Ammon's horn (tissue), 1 donor: ENCODE measurements at places on chromosomes 13 and 19.

GRCh38 chr19:36972571-36972970, 56.4 kb downstream of the ZNF568 start:
- DNase-seq = peak; percentile 1

DNA sequence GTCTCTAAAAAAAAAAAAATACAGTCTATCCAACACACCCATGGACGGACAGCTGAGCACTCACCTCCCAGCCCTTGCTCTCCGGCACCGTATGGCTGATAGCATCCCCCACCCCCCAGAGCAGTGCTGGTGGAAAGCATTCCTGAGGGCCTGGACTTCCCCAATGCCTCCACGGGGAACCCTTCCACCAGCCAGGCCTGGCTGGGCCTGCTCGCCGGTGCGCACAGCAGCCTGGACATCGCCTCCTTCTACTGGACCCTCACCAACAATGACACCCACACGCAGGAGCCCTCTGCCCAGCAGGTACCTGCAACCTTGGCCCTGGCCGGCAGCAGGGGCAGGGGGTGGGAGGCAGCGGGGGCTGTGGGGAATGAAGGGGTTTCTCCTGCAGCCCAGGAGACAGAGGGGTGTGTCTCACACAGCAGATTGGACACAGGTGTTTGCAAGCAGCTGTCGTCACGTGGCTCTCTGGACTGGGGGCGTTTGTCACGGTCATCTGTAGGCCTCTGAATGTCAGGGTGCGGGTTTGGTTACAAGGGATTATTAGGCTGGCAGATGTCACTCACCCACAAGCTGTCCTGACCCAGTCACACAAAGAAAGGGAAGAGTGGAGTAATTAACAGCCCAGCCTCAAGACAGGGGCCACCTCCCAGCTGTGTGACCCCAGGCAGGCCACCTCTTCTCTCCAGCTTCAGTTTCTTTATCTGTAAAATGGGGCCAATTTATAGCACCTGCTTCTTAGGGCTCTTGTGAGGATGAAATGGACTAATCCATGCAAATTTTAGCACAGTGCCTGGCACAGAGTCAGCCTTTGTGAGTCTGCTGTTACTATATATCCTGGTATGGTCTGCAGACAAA, 19.3 kb downstream of the PLD3 start:
- no peak for DNase-seq

- no peak for DNase-seq
Observed at GRCh38 chr13:94119360-94119936, 360.0 kb downstream of the DCT start.

GRCh38 chr13:90954605-90955195, 392.8 kb upstream of the MIR17HG start:
- DNase-seq = no peak

DNA sequence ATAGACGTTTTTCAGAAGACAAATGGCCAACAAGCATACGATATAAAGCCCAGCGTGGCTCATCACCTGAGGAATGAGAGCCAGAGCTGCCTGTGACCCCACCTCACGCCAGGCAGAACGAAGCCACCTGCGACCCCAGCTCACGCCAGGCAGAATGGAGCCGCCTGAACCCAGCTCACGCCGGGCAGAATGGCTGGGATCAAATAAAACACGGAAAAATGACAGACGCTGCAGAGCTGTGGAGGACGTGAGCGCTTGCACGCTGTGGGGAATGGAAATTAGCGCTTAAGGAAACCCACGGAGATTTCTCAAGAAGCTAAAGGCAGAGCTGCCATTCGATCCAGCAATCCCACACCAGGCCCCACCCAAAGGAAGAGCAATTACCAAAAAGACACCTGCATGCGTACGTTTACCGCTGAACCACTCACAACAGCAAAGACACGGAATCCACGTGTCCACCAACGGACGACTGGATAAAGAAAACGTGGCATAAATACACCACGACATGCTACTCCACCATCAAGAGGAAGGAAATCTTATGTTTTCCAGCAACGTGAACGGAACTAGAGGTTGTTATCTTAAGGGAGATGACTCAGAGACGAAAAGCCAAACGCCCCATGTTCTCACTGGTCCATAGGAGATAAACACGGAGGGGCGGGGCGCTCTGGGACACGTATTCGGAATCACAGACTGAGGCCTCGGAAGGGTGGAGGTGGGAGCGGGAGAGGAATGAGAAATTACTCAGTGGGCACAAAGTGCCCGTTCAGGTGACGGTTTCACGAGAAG, 30.7 kb upstream of the C13orf46 start:
- no peak for DNase-seq

- DNase-seq = no peak
Observed at GRCh38 chr13:110262508-110263291, 44.3 kb downstream of the COL4A1 start.

DNA sequence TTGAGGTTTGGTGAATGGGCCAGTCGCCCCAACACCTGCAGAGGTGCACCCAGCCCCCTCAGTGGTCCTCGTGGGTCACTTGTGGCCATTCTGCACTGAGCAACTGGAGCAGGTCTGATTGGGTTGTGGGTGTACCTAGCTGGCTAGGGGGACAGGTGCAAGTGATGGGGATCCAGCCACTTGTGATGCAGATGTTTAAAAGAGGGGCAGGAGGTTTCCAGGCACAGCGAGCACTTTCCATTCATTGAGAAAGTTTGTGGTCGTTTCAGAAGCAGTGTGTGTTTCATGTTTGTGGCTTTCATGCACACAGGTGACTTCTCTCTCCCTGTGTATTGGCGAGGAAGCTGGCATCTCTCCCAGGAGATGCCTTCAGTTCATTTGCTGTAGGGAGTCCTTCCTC, 34.7 kb downstream of the TSSK6 start:
- no peak for DNase-seq

DNA sequence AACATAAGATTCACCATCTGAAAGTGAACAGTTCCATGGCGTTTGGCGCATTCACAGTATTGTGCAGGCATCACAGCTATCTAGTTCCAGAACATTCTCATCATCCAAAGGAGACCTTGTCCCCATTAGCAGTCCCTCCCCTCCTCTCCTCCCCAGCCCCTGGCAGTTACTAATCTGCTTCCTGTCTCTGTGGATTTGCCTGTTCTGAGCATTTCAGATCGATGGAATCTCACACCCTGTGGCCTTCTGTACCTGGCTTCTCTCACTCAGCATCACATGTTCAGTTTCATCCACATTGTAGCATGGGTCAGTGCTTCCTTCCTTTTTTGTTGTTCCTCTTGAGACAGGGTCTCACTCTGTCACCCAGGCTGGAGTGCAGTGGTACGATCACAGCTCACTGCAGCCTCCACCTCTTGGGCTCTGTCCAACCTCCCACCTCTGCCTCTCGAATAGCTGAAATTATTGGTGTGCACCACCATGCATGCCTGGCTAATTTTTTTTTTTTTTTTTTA, 34.6 kb downstream of the CRTC1 start:
- no peak for DNase-seq

DNA sequence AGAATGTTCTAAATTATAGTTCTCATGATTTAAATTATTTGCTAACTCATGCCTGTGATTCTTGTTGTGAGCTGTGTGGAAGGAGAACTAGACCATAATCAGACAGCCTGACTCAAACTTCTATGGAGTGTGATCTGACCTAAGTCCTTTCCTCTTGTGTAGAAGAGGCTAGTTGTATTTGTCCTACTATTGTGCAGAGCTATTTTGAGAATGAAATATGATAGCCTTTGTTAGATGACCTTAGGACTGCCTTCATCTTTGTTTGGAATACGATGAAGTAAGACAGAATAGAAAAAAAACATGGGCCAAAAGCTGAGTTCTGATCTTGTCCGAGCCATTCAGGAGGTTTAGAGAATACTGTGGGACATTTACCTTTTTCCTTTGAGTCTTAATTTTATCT, 119.4 kb downstream of the STOML3 start:
- no peak for DNase-seq

GRCh38 chr13:80040196-80040980, 300.5 kb downstream of the SPRY2 start:
- DNase-seq = no peak

DNA sequence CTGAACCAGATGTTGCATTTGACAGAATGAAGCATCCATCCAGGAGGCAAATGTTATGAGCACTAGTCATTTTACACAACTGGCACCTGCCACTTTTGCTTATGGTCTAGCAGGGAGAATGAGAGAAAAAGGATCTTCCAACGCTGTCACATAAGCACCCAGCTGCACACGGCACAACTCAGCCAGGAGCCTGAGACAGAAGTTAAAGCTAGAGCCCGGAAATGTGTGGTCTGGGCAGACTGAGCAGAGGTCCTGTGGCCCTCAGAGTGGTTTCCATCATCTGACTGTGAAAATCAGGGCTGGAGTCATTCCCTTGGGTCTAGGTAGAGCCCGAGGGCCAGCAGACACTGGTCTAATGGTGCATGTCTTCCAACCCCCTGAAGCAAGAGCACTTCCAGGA, 78.4 kb upstream of the XPO4 start:
- no peak for DNase-seq

DNA sequence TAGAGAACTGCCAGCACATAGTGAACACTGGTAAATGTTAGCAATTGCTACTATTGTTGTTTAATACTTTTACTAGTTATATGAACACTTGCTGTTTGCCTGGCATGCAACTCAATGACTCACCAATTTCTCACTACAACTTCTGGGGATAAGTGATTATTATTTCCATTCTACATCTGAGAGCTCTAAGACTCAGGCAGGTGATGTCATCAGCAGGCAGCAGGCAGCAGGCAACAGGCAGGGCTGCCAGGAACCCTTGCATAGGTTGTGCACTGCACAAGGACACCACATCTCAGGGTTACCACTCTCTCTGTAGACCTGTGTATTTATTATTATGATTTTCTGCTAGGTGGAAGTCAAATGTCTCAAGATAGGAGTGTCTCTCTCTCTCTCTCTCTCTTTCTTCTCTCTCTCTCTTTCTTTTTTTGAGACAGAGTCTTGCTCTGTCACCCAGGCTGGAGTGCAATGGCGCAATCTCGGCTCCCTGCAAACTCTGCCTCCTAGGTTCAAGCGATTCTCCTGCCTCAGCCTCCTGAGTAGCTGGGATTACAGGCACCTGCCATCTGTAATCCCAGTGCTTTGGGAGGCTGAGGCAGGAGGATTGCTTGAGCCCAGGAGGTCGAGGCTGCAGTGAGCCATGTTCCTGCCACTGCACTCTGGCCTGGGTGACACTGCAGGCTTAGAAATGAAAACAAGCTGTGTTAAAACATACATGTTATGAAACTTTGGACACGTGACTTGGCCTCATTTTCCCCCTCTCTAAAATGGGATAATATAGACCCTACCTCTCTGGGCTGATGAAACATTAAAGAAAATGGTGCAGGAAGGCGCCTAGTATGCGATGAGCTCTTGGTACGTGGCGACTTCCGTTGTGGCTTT, 22.7 kb downstream of the HPN start:
- no peak for DNase-seq

GRCh38 chr13:63367522-63368198, 1952.0 kb upstream of the PCDH20 start:
- DNase-seq = no peak

GRCh38 chr13:42686165-42686564, 95.2 kb upstream of the FAM216B start:
- no peak for DNase-seq

DNA sequence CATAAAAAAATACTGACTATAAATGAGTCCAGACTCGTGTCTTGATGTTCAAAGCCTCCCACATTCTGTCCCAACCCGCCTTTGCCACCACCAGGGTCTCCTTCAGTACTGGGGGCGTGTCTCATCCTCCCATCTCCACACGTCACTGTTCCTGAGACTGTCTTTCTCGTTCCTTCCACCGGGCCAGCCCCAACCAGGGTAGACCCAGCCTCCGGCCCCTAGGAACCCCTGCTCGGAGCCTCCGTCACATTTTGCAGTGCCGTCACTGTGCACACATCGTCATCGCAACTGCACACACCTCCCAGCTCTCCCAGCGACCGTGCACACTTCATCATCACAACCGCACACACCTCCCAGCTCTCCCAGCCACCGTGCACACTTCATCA, 73.4 kb downstream of the SPACA7 start:
- no peak for DNase-seq

DNA sequence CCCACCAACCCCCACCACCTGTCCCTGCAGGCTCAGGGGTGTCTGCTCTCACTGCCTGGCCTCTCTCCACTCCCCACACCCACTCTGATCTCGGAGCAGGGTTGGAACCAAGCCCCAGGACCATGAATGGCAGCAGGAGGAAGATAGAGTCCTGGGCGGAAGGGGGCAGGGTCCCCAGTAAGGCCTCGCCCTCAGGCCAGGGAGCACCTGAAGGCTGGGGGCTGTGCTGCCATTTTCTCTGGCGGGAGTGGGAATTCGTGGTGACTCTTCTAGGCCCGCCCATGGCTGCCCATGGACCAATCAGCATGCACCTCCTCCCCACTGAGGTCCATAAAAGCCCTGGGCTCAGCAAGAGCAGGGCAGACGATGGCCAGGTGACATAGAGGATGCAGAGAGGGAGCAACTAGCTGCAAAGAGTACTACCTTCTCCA, 25.0 kb downstream of the KBTBD6 start:
- DNase-seq = no peak

GRCh38 chr19:10503002-10503789, at the start of gene KEAP1:
Gene KEAP1 (minus strand): TSS chr19:10503356. CDS start chr19:10500033, 3,323 bp downstream.
- DNase-seq = no peak

DNA sequence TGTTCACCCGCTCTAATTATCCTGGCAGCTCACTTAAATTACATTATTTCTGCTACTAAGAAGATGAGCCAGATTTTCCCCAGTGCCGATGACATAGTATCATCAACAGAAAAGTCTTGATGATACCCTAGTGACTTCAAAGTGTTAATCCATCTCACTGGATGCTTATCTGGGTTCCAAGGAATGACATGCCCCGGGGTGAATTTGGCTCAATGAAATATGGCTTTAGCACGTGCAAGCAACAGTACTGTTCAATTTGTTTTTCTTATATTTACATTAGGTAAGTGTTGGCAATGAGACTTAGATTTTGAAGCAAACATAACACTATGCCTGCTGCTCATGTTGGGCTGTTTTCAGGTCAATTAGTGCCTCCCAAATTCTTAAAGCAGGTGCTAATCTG, 548.2 kb upstream of the SLITRK1 start:
- DNase-seq = no peak

DNA sequence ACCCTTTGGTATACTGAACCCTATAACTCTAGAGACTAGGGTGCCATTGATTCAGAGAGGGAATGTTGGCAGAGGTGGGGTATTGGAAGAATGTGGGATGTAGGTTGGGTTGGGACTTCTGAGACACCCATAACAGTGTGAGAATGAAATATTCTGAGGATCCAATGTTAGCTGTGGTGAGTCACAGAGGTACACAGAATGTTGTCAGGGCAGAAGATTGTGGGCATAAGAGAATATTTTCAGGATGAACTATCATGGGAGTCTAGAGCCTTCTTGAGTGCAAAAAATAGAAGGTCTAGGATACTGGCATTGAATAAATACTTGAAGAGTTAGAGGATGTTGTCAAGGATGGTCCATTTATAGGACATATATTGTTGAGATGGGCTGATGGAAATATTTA, 9.0 kb downstream of the KLK13 start:
- DNase-seq = no peak

DNA sequence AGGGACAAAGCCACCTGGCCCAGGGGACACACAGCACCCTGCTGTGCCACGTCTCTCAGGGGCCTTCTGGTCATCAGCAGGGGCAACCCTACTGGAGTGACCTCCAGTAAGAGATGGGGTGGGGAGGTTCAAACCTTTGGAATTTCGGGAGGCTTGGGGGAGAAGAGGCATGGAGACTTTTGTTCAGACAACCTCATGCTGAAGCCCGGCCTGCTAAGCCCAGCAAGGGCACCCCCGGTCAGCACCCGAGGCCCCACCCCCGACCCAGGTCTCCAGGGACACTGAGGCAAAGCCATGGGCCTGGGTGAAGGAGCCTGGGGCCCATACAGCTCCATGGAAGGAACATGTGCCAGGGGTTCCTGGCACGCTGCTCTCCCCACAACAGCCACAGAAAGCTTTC, 23.3 kb downstream of the ZNF787 start:
- no peak for DNase-seq
